Activated CD4-positive, CD25-positive, alpha-beta regulatory T cell treated with anti-CD3 and anti-CD28 coated beads, Interleukin-2, amount 50 U/mL, for 16 hours (primary cell): ENCODE measurements at places on chromosomes 7 and 10.

DNA sequence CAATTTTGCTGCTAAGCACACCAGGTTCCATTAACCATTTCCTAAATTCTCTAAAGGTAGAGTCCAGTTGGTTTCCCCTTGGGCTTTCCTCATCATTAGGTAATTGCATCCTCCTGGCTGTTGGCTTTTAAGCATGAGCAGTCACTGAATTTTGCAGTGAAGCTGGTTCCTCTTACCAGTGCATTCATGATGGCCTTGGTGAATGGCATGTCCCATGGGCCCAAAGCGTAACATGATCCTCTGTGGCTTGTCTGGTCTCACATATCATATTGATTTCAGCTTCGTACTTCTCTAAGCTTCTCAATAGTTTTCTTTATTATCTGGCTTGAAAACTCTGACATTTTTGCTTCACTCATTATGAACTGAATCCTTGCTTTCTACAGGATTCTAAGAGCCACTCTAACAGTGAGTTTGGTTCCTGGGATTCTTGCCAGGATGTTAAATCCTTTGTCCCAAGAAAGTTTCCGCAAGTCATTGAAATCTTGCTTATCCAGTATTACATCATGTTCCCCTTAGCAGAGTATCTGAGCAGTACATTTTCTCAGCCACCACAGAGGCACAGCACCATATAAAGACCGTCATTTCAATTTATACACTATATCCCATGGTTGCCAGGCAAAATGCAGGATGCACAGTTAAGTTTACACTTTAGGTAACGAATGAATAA, 134.2 kb downstream of the PTN start:
- DNase-seq, result no peak

DNA sequence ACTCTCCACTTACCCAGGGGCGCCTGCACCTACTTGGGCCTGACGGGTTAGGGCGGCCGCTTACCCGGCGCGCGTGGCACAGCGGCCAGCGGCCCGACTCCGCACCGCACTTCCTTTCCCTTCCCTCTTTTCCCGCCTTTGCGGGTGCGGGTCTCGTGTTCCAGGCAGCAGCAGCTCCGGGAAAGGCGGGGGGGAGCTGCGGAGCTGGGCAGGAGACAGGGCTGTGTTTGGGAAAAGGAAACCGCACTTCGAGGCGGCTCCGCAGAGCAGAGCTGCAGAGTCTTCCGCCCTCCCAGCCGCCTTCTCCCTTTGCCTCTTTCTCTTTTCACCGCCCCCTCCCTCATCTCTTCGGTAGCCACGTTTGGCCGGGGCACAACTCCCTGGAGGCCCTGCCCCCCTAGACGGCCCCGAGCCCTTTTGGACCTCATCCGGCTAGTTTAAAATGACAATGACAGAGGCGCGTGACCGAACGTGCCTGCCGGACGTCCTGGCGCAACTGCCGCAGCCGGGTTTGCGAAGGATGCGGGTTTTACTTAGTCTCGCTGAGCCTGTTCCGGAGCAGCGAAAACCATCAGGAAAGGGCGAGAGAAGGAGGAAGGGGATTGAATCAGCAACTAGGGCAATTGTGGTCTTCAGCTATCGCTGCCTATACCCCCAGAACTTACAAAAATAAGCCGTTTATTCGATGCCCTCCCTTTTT, 7.9 kb upstream of the PAX2 start:
- no peak for DNase-seq

- no peak for DNase-seq
Observed at GRCh38 chr10:62738916-62739315, 65.6 kb upstream of the ADO start.

- no peak for DNase-seq
Observed at GRCh38 chr7:12715372-12716133, 28.1 kb downstream of the ARL4A start.

DNA sequence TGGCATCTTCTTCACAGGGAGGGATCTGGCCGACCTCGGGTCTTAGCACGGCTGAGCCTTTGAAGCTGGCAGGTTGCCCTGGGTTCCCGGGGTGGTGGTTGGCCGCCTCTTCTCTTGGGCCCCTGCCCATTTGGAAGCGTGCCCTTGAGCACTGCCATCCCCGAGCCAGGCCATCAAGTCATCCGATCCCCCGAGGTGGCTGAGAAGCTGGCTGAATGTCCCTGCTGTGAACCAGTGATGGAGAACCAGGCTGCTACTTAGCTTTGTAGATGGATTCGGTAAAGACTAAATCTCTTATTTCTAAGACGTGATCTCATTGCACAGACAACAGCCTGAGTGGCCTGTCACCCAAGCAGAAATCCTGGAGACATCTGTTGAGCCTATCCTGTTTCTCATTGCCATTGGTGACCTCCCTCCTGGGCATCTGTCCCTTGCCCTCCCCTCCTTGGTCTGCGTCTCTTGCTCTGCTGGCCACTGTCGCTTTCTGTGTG, 74.3 kb downstream of the GRK5 start:
- DNase-seq, result no peak

- no peak for DNase-seq
Observed at GRCh38 chr10:75104842-75105241, 6.6 kb upstream of the SAMD8 start.

DNA sequence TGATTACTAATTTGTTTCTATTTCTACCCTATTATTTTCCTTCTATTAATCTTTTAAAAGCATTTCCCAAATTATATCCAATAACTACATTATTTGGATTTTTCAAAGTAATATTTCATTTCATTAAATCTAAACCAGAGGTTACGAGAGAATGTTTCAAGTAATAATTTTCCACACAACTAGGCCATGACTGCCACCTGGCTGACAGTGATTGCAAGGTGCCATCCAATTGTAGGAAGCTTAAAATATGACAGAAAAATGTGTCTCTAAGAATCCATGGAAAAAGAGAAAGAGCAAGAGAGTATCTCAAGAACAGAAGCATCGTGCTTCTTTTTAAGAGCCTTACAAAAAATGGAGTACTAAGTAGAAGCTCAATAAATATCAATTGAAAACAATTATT, 48.7 kb downstream of the TPK1 start:
- DNase-seq, result no peak

- no peak for DNase-seq
Observed at GRCh38 chr7:139169816-139170215, 60.3 kb upstream of the ZC3HAV1 start.

DNA sequence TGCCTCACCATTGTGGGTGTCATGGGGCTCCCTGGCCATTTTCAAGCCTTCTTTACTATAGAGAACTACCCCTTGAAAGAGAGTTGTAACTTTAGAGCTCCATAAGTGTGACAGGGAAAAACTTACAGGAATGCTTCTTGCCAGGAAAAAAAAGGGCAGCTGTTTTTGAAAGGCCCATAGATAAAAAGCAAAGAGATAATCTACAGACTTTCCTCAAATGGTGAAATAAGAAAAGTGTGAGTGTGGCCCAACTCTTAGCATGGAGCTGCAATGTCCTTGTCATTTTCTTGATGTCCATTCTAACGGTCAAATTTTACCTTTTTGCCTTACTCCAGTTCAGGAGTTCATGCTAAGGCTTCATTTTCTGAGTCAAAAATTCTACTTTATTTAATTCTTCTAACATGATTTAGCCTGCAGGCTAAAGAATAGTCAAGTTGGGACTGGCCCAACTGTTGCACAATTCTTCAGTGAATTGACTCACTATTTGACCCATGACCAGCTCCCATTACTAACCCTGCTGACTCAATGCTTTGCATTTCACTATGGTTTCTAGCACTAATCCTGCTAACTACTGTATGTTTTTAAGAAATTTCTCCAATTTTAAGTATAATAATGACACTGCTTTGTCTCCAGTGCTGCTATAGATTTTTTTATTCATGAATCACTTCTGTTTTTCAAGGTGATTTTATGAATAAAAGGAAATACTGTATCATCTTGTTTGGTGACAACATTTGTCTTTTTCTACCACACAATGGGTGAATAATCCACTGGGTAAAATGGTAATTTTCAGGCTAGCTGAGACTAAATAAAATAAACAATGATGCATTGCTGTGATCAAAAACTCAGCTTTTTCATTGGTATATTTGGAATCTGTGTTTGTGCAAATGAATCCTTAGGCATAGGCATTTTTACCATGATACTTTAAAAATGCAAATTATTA, 41.4 kb upstream of the SGCE start:
- no peak for DNase-seq

DNA sequence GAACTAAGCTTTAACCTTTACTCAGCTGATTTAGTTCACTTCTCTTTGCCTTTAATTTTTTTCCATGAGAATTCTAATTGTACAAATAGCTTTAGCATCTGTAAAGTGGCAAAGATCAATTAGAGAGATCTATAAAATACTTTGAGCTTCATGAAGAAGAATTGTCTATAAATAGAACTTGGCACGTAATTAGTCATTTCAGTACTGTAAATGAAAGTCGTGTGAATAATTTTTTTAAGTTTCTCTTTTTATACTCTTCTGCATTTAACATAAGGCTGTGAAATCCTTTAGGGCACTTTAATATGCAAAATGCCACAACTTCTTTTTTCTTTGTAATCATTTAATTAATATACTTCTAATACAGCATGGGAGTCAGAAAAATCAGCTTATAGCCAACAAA, 177.8 kb downstream of the CSTF2T start:
- no peak for DNase-seq

DNA sequence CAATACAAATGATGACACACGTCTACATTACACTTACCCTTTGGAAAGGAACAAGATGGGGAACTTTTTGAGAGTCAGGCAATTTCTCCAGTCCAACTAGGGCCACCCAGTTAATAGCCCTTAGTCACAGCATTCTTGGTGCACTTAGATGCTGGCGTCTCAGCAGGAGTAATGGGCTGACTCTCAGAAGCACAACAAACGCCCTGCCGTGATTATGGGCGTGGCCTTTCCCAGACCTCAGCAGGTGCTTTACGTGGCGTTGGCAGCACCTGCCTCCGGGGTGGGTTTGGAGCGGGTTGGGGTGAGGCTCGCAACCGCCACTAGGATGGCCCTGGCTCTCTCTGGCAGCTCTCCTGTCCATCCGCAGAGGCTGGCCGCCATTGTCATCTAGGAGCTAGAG, 147.6 kb upstream of the SHH start:
- DNase-seq, result no peak

DNA sequence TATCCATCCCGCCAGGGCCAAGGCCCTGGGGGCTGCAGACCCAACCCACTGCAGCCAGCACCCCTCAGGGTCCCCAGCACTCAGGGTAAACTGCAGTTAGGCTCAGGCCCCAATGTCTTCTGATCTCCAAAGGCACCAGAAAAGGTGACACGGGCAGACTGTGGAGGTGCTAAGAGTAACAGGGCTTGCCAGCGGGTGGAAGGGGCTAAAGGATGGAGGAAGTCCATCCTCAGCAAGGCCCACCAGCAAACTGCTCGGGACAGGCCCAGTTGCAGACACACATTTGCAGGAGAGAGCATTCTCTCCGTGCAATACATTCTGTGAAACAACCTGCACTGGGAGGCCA, 95.6 kb upstream of the DDC start:
- DNase-seq, result no peak

DNA sequence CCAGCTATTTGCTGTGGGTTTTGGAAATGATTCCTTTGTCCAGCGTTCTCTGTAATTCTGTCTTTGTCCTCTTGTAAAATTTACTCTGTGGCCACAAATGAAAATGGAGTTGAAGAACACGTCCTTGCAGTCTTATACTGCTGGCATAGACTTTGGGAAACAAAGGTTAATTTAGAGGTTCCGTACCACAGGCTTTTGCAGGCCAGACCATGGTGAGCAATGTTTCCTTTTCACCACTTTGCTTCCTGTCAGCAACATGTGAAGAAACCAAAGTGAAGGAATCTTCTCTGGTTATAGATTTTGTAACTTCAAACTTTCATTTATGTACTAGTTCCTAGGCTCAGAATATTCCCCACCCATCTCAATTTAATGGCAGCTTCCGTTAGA, 488.5 kb downstream of the MDFIC start:
- no peak for DNase-seq

GRCh38 chr7:4775848-4776623, 613 bp downstream of the AP5Z1 start:
- peak; percentile 27 for DNase-seq

- DNase-seq, result no peak
Observed at GRCh38 chr7:69840248-69840647, 242.0 kb downstream of the AUTS2 start.

DNA sequence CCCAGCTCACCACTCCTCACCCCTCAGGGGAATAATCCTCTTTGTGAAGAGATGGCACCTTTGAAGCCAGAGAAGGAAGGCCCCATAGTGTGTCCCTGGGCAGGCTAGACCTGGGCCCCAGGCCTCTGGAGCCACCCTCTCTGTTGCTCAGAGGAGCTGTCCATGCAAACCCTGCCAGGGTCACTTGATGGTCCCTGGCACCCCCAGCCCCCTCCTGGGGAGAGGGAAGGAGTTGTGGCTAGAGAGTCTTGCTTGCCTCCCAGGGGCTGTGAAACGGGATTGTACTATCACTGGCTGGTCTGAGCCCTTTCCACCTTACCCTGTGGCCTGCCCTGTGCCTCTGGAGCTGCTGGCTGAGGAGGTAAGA, 5.8 kb downstream of the GHRHR start:
- no peak for DNase-seq

DNA sequence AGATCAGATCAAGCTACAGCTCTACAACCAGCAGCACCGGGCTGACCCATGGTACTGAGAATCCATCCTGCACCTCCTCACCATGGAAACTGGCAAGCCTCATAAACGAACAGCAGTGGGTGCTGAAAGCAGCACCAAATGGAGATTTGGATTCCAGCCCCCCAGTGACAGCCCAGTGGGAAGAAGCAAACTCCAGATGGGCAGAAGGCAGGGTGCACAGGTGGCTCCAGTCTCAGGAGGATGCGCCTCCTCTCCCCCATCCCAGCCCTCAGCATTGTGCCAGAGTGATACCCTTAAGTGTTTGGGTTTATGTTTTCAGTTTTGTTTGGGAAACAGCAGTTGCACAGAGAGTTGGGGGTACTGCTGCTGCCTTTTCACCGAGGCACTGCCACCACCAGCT, 20.6 kb upstream of the SMO start:
- no peak for DNase-seq

DNA sequence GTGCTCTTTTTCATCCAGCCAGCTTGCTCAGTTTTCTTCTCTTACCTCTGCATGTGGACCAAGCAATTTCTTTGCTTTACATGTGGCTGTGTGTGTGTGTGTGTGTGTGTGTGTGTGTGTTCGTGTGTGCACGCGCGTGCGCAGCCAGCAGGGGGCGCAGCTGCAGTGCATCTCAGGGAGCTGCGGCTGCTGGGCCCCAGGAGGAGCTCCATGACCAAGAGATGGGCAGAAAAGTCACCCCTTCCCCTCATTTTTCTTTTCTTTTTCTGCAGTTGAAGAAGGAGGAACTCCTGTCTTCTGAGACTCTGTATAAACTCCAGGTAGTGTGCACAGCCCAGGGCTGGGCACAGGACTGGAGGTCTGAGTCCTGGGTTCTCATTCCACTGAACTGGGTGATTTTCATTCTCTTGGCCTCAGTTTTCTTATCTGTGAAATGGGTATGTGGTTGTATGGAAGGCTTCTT, 41.8 kb downstream of the BLNK start:
- DNase-seq, result peak; percentile 55

GRCh38 chr7:94324380-94325121, 70.1 kb upstream of the COL1A2 start:
- no peak for DNase-seq
